ENCODE measurements at places on chromosomes 12 and 14.

GRCh38 chr12:43022838-43023237 is 433.3 kb upstream of the PRICKLE1 start:
- no peak for DNase-seq

DNA sequence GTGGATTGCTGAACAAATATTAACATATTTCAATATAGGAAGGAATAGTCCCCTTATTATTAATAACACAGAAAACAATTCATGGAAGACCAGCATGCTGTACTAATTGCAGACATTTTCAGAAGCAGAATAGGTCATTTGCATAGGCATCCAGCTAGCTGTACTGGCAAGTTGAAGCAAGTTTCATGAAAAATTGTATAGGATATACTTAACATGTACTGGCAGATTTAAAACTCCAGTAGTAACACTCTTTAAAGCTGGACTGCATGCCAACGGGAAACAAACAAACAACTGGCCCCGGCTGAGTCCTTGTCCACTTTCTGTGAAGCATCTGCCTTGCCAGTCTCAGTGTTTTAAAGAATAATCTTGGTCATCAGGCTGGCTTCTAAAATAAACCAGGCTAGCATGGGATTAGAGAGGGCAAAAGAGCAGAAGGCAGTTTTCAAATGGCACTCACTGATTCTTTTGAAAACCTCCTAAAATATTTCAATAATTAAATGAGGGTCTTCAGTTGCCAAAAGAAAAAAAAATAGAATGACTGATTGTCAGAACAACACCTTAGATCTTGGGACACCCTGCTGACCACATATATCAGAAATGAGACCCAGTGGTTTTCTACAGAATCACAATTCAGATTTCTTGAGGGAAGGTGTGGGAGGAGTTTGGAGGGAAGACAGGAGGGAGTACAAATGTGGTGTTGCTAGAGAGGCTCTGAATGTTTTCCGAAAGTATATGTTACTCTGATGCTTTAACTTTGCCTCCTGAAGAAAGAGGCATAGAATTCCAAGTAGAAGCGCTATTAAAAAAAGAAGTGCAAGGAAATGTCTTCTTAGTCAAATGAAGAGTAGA is 122.5 kb upstream of the KRAS start:
- DNase-seq: no peak

- DNase-seq: peak; percentile 30
Measured at GRCh38 chr14:45891417-45892080, 638.5 kb upstream of the MIS18BP1 start.

DNA sequence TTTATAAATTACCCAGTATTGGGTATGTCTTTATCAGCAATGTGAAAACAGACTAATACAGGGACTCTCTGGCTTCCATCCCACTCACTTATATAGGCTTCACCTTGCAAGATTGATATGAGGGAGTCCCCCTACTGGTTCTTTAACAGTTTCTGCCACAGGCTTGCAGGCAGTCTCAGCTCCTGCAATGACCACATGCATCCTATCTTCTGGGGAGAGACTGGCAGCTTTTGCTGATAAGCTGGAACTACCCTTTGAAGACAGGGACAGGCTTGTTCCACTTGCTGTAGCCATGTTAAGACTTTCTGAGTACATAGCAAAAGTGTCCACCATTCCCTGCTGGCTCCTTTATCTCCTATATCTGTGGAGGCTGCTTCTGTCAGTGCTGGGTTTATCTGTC is 531.7 kb upstream of the FLRT2 start:
- DNase-seq: no peak

- peak; percentile 87 for DNase-seq
Measured at GRCh38 chr14:73754911-73755360, 40.8 kb upstream of the PNMA1 start.

DNA sequence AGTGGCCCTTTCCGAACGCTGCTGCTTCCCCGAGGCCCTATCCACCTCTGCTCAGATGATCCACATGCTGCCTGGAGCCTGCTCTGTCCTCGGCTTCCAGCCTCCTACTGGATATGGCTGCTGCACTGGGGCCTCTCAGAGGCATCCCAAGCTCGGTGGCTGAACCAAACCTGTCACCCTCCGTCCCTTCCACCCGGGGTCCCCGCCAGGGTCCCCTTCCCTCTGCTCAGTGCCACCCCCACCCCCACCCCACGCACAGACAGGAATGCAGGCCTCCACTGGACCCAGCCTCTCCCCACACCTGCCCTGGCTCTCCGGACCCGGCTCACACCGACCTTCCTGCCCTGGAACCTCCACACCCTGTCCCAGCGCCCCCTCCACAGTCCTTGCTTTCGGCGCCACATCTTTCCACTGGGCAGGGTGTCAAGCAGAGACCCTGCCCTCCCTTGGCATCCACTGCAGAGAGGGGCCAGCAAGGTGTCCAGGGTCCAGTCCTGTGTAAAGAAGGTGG is 6.1 kb downstream of the CEP170B start:
- DNase-seq: no peak

DNA sequence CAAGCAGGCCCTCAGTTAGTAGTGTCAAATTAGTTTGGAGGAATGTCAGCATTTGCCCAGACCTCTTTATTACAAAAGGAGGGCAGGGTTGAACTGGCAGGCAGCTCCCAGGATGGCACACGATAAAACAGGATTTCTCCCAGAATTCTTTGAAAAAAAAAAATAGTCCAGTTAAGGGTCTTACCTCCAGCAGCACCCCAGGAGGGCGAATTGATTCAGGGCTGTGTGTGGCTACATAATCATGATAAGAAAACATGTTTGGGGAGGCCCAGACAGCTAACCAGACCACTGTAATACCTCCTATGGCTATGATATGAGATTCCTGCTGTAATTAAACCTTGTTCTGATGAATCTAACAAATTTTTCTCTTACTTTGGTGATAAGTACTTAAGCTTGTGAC is 38.8 kb upstream of the NT5DC3 start:
- no peak for DNase-seq

GRCh38 chr14:60327447-60328331 is 78.7 kb downstream of the PPM1A start:
- peak; percentile 36 for DNase-seq

DNA sequence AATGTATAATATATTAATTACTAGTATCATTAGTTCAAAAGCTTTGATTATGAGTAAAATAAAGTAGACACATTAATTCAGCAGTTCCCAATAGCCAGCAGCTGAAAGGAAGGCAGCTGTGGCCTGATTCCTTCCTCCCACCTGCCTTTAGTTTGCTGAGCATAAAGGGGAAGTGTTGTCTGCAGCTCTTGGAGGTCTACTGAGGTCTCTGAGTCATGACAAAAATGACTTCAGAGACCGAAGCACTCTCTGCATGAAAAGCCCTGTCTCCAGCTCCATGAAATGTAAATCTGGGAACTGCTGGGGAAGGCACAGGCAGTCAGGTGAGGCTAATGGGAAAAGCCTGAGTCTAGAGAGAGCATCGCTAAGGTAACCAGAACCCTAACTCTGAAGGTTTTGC is 165.4 kb downstream of the NRXN3 start:
- DNase-seq: no peak

GRCh38 chr14:77926942-77927341 is 127.0 kb downstream of the ADCK1 start:
- DNase-seq: no peak

DNA sequence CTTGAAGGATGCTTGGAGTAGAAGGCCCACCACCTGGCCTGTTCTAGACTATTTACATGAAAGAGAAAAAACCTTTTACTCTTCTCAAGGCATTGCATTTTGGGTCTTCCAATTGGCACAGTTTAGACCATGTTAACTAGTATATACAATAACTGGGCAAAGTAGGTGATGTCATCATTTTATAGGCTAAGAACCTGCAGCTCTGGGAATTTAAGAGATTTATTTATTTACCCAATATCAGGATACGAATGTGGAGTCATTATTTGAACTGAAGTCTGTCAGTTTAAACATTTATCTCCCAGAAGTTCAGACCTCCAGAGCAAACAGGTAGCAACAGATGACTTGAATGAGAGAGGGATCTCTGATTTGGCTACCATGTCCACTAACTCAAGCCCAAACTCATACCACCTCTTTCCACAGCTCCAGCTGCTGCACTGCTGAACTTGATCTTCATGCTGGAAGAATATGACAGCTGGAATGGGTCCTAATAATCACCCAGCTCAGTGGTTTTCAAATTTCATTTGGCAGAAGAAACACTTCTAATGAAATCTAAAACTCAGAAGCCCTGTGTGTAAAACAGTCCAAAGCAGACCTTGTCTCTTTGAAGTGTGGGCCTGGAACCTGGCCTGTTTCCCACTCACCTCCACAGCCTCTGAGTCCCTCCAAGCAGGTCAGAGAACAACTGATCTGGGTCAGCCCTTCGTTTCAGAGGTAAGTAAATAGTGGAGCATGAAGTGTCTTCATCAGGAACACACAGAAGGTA is 179.2 kb downstream of the EMP1 start:
- no peak for DNase-seq

All from right hindlimb (tissue), 1 donor.